ENCODE measurements at places on chromosomes 1 and 21.

DNA sequence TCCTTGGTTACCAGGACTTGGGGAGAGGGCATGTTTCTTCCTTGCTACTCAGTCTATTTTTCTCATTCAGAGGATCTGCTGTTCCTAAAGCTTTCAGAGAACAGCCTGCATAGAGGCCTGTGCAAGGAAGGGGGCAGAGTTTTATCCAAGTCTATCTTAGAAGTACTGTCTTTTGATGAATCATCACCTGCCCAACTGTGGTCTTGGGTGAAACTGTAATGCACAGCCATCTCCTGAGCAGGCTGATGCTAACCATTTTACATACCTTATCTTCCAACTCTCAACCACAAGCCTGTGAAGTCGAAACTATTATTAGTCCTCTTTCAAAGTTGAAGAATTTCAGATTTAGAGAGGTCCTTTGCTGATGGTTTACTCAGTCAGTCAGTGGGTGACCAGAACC is 368.0 kb downstream of the HHAT start:
- DNase-seq = no peak

GRCh38 chr1:92043621-92044020 is 13.8 kb downstream of the EPHX4 start:
- DNase-seq = no peak

DNA sequence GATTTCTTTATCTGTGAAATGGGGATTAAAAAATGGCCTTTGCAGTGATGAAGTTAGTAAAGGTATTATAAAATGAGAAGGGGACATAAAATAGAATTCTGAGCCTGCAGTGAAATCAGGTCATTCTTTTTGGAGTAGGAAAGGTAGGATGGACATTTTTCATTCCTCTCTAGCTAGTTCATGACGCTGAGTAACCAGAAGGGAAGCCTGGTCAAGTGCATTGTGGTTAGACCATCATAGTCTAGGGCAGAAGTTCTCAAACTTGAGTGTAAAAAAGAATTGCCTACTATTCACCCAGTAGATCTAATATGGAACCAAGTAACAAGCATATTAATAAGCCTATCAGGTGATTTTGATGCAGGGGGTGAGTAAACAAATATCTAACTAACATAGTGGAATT is 50.8 kb downstream of the TGFB2 start:
- no peak for DNase-seq

- no peak for DNase-seq
Observed at GRCh38 chr1:215113776-215114153, 31.2 kb downstream of the KCNK2 start.

DNA sequence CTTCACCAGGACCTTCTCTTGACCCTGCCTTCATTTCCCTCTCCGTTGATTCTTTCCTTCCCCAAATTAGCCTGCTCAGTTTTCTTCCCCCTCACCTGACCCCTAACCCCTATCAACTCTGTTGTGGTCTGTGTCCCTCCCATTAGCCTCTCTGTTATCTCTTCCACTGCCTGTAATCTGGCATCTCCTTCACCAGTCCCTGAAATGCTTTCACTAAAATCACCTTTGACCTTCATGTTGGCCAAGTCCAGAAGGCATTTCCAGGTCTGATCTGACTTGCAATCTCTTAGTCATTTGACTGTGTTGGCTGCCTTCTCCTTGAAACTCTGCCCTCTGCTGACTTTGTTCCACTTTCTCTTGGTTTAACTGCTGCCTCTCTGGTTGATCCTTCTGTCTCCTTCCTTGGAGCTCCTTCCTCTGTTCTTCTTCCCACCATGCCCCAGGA is 28.2 kb downstream of the ATP8B2 start:
- peak; percentile 59 for DNase-seq

DNA sequence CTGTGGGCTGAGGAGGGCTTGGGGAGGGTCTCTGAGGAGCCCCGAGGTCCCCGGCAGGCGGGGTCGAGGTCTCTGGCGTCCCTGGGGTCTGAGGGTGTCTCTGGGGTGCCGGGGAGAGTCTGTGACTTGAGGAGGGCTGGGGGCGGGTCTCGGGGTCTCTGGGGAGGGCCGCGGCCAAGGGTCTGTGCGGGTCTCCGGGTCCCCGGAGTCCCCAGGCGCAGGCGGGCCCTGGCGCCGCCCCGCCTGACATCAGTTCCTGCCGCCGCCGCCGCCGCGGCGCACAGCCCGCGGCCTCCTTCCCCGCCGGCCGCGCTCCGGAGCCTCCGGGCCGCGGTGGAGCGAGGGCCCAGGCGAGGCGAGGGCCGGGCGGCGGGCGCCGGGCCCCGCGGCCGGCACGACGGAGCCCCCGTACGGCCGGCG is at the start of gene PLEKHM2:
PLEKHM2 (plus strand) TSS at position 279 of the 420 bp plus-strand sequence. CDS start 239 bp downstream, outside the sequence.
- peak; percentile 71 for DNase-seq

DNA sequence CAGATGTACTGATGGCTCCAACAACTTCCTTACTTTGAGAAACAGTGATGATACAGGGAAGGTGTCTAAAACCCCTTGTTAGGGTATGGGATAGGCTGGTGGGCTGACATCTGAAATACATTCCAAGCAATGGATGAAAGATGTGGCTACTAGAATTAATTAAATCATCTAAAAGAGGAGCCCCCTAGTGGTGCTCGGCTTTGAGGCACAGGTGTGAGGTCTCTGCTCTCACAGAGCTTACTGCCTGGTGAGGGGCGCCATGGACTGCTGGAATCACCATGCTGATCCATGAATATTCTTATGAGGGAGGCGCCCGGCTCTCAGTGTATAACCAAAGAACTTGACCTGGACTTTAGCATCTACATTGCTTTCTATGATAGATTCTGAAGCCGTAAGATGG is 48.5 kb downstream of the GNG4 start:
- DNase-seq = peak; percentile 82

DNA sequence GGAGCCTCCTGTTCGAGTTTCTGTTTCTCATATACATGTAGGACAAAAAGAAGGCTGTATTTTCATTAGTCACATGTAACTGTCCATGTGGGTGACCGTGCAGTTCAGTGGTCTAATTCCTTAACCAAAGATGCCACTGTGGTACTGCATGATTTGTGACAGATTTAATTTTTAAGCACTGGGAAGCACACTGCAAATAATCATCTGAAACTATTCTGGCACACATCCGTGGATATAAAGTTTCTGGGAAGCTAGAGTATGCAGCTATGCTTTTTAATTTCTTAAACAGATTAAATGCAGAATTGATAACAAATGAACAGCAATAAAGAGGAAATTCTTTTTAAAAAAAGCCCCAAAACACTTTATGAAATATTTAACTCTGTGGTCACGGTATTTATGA is 254.8 kb downstream of the LMO4 start:
- no peak for DNase-seq

DNA sequence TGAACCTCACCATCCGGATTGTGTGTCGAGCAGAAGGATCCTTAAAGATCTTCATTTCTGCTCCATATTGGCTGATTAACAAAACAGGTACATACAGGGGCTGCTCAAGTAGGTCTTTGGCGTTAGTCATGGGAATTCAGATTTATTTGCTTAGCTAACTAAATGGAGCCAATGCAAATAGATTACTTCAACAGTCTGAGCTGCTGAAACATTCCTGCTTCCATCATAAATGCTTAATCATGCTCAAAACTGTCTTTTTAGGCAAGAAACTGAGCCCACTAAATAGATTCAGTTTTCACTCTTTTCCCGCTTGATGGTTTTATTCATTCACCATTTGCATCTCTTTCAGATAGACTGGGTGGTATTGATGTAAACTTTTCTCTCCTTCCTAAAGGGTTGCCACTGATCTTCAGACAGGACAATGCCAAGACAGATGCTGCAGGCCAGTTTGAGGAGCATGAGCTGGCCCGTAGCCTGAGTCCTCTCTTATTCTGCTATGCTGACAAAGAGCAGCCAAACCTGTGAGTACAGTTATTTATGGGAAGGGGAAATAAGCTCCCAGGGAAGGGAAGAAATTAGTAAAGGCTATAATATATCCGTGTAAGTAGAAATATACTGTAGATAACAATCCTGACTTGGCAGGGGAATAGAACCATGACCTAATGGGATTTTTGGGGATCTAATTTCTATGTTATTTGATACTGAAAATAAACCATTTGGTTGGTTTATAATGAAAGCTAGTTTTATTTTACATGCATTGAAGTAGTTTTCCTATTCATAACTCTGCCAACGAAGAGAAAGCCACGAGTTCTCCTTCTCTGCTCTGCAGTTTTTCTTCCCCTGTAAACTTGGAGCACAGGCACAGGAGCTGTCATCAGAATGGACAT is 126.4 kb downstream of the VPS13D start:
- no peak for DNase-seq

- DNase-seq = no peak
Observed at GRCh38 chr1:45518910-45519309, 2.8 kb downstream of the PRDX1 start.

DNA sequence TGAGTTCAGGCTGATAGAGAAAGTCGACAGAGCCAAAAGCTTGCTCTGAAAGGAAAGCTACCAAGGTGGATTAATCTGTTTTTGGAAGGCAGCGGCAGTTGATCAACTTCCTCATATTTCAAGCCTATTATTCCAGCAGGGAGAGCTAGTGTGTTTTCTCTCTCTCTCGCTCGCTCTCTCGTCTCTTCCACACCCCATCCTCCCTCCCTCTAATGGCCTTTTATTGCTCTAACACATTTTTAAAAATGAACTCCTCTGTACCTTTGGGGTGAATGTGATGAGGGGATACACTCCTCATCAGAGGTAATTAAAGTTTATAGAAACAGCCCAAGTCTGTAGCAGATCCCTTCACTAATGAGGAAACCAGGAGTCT is 126.4 kb downstream of the CLIC6 start:
- DNase-seq = no peak

DNA sequence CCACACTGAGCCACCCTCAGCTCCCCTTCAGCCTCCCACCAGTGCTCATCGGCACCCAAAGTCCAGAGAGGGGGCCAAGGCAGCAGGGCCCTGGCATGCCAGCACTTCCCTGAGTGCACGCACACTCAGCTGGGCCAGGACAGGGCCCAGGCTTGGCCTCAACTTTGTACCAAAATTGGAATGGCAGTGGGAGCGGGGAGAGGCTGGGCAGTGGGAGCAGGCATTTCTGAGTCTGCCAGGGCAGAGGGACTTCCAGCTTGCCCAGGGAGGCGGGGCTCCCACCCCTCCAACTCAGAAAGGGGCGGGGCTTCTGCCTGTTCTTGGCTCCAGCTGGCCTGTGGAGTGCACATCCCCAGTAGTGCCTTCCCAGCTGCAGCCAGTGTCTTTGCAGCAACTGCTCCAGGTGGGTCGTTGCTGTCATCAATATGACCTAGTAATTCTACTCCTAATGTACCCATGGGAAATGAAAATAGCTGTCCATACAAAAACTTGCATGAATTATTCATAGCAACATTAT is 10.3 kb upstream of the SNX7 start:
- DNase-seq = peak; percentile 81

DNA sequence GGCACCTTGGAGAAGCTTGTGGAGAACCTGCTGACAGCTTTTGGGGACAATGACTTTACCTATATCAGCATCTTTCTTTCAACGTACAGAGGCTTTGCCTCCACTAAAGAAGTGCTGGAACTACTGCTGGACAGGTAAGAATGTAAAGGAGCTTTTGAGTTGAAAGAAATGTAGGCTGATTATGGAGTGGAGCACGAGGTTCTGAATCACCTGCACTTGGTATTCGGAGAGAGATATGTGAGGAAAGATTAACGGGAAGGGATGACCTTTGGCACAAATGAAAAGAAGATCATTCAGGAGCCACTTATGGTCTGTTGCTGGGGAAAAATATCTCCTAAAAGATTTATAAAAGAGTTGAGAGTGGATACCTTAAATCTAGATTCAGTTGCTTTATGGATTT is 42.7 kb downstream of the RGL1 start:
- DNase-seq = no peak

DNA sequence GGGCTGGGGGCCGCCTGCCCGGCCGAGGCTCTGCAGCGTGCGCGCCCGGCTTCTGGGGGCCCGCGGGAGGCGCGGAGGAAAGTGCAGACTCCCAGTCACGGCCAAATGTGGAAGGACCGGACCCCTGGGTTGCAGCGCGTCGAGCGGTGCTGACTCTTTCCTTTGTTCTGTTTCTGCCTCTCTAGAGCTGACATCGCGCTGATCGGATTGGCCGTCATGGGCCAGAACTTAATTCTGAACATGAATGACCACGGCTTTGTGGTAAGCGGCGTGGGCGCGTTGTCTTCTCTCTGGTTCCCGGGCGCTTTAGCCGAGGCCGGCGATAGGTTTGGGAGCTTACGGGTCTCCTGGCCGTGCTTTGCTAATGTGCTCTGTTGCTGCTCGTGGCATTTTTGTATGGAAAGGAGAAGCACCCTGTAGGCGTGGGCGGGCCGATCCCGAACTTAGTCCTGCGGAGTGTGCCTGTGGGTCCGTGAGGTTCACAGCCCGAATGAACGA is 629 bp downstream of the PGD start:
- DNase-seq = no peak

DNA sequence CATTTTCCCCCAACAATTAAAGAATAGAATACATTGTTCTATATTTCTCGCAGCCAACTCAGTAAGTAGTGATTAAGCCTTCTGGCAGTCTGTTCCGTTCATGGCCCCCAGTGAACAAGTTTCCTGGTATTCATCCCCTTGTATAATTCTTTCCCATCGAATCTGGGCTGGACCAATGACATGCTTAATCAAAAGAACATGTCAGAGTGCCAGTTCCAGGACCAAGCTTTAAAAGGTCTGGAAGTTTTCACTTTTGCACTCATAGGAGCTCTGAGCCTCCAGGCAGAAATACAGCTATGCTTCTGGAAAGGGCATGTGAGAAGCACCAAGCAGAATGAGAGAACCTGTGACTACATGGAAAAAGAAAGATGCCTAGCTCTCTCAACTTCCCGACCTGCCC is 22.5 kb upstream of the DPYD start:
- DNase-seq = no peak

GRCh38 chr1:154975409-154976059 is 1.1 kb downstream of the CKS1B start:
- peak; percentile 77 for DNase-seq

DNA sequence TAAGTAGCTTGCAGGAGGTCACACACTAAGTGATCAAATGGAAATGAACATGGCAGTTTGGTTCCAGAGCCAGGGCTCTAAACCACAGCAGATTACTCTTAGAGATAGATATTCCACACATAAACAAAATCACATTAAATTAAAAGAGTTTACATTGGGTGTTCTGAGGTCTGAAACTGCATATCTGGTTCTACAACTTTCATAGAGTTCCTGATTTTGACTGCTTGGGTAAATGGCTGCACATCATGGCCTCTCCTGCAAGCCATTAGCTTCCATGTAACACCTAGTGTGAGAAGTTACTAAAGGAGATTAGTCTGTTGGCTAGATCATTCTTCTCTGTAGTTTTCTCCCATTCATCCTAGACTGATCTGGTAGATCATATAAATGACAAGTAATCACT is 12.8 kb upstream of the XCL2 start:
- no peak for DNase-seq

DNA sequence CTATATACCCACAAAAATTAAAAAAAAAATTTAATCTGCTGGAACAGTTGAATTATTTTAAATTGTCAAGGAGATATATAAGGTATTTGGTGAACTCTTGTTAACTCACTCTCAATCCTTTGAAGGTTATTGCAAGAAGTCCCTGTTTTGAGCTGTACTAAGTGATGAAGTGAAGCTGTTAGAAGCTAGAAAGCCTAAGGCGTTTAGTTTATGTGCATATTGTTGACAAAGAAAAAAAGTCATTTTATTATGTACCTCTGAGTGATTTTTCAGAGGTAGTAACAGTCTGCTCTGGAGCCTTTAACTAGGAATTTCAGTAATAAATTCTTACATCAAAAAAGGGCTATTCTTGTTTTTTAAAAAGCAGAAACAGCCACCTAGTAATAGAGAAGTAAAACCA is 59.6 kb downstream of the TMEM200B start:
- DNase-seq = no peak

GRCh38 chr21:40208948-40209345 is 341.7 kb downstream of the PCP4 start:
- no peak for DNase-seq

- DNase-seq = peak; percentile 58
Observed at GRCh38 chr21:38567335-38567969, 69.2 kb upstream of the ERG start.

GRCh38 chr1:206816390-206817287 is 44.3 kb upstream of the IL10 start:
- no peak for DNase-seq

All from endodermal cell (in vitro differentiated cells).